ENCODE measurements at places on chromosomes 11 and 22.

GRCh38 chr11:10663990-10664389 lies 29.6 kb downstream of the IRAG1 start:
- no peak for DNase-seq

DNA sequence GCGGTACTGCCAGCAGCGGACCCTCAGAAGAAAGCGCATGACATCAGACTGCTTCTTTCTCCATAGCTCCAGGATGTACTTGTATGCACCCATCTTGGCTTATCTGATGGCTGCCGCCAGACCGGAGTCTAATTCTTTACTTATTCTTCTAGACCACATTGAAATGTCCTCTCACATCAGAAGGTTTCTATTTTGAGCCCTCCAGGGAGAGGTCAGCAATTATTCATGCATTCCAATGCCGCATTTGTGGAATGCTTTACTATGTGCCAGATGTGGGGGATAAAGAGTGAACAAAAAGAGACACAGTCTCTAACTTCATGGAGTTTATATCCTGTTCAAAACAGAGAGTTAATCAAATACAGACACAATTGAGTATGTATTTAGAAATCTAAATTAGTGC lies 230.1 kb downstream of the MIAT start:
- peak; percentile 90 for DNase-seq

DNA sequence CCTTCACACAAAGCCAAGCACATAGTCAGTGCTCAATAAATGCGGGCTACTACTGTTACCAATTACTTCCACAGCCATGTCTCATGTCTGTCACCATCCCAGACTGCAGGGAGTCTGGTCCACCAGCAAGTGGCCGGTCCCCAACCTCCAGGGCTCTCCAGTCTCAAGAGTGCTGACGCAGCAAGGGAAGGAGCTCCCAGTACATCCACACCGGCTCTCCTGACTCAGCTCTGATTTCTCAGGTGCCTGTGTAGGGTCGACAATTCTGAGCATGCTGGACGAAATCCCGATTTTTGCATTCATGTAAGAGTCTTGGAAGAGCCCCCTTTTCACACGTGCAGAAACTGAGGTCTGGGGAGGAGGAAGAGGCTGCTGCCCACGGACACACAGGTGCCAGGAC lies 10.3 kb upstream of the NEFH start:
- no peak for DNase-seq

DNA sequence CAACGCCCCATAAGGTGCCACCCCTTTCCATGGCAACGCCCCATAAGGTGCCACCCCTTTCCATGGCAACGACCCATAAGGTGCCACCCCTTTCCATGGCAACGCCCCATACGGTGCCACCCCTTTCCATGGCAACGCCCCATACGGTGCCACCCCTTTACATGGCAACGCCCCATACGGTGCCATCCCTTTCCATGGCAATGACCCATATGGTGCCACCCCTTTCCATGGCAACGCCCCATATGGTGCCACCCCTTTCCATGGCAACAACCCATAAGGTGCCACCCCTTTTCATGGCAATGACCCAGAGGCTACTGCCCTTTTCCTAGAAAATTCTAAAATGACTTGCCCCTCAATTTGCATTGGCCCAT lies 72.1 kb downstream of the BRD1 start:
- DNase-seq = no peak

DNA sequence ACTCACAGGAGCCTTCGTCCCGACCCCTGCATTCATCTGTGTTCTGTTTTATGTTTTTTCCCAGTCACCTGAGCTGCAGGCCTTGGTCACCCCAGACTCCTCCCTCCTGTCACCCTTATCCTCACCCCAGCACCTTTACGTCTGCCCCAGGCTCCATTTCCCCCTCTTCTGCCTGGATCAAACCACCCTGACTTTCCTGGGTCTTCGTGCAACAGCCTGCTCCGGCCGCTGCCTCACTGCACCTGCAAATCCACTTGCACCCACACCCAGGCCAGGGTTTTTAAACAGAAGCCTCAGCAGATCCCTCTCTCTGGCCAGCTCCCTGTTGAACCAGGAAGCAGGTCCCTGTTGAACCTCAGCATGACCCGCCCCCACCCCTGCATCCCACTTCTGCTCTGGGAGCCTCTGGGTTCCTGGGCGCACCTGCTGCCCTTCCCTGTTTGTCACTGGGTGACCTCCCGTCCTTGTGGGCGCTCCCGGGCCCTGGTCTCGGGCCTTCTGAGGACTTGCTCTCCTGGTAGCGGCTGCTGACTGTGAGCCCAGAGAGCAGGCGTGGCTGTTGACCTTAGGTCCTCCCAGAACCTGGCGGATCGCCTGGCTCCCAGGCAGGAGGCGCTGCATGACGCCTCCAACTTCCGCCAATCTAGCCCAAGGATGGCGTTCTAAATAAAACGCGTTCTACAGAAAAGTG lies 12.8 kb downstream of the MAPK8IP2 start:
- no peak for DNase-seq

DNA sequence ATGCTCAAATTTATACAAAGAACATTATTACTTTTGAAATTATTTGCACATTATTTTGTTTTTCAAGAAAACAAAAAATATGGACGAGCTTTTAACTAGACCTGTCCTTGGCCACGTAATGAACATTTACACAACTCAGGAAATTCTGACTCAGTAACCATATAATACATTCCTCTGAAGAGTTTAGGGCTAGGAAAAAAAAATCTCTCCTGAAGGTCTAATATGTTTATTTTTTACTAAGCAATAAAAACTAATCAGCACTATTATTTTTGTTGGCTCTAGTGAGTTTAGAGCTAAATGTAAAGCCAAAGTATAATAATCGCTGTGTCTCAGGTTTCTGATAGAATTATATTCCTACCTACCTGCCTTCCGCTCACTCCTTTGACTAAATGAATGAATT lies 187.5 kb downstream of the SWAP70 start:
- no peak for DNase-seq

GRCh38 chr11:24496386-24496735 lies 492 bp upstream of the LUZP2 start:
- DNase-seq = no peak

- no peak for DNase-seq
These were observed 4.3 kb downstream of the MED15 start for GRCh38 chr22:20511578-20512229.

- peak; percentile 75 for DNase-seq
These were observed 7.7 kb downstream of the E2F8 start for GRCh38 chr11:19232910-19233503.

DNA sequence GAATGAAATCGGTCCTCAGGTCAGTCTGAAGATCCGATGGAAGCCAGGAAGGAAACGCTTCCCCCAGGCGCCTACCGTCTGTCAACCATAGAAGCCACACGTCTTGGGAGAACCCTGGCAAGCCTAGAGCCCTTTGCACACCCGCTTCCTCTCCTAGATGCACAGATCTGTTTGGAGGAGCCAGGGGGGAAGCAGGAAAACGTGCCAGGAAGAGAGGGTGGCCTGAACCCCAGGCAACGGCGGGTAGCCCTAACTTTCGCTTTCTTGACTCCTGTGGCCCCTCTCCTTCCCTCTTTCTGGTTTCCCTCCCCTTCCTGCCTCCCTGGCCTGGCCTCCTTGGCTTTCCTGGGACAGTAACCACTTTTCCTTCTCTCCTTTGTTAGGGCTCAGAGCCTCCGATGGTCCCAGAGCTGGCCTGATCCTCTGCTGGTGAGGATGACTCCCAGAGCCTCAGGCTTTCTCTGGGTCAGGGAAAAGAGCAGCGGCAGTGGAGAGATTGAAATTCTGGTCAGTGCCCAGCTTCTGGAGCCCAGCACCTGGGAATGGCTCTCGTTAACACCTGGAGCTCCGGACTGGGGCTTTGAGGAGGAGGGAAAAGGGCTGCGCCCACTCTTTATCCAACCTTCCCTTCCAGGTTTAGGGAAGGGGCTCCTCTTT lies 2.1 kb downstream of the FXYD6 start:
- no peak for DNase-seq

- no peak for DNase-seq
These were observed 15.6 kb downstream of the KCNC1 start for GRCh38 chr11:17750013-17750800.

DNA sequence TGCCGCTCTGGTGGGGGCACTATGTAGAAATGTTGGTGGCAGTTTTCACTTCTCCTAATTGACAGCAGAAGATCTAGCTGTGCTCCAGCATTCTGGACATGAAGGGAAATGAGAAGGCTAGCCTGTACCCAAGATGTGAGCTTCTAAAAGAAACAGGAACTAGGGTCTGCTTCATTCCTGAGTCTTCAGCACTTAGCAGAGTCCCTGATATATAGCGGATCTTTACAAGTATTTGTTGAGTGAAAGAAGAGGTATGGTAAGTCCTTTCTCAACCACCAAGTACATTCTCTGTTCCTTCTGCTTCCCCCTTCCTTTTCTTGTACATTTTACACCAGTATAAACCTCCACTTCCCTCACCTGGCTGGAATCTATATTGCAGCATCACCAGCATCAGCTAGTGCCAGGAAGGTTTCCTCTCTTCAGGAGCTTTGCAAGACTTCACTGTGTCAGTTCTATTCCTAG lies 408.3 kb upstream of the CADM1 start:
- no peak for DNase-seq

DNA sequence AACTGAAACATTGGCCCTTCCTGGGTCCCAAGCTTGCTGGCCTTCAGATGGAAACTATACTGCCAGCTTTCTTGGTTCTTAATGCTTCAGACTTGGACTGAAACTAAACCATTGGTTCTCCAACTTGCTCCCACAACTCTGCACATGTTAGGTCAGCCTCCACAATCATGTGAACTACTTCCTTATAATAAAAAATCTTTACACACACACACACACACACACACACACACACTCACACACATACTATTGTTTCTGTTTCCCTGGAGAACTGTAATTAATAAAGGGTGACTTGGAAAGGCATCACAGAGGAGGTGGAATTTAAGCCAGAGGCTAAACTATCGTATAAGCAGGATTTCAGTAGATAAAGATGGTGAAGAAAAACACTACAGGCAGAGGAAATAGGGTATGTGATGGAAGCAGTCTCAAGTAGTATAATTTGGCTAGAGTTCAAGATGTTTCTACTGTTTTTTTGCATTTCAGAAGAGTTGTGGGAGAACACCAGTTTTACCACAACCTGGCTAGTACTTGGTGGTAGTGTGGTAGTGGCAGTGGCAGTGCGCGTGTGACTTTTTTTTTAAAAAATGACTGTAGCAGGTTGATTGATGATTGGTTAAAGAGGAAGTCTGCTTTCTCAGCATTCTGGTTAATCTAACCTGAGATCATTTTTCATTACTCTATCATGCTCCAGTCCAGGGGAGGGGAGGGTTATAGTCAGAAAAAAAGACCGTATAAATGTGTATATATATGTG lies 70.1 kb downstream of the PDE3B start:
- no peak for DNase-seq

DNA sequence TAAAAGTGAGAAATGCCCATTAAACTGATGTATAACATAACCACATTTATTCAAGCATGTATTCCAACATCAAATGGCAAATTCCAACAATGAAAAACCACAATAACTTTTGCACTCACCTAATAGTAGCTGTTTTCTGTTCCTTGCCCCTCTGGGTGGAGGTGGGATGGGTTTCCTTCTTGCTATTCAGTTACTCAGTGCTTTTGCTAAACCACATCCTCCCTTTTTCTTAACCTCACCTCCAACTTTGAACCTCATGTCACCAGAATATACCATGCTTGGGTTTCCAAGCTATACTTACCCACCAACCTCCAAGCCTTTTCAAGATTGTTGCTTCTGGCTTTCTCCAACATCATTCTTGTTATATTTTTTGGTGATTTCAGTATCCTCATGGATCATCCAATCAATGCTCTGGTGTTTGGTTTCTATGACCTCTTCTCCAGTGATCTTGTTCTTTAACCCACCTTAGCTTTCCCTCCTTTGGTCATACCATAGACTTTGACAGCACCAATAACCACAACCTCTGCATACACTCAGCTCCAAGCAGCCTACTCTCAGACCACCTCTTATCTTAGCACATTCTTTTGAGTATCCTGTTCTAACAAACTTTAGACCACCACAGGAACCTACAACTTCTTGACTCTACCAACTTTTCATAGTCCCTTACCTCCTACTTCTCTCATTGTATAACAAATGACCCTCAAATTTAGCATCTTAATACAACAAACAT lies 3.2 kb upstream of the CCDC15 start:
- no peak for DNase-seq
